NCI-H2171 (cell line): ENCODE measurements at places on chromosomes 7 and 10.

DNA sequence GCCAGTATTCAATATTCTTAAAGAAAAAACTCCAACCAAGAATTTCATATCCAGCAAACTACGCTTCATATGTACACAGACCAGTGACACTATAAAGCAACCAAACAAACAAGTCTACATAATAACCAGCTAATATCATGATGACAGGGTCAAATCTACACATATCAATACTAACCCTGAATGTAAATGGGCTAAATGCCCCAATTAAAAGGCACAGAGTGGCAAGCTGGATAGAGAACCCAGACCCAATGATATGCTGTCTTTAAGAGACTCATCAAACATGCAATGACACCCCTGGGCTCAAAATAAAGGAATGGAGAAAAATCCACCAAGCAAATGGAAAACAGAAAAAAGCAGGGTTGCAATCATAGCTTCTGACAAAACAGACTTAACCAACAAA is 218.1 kb upstream of the NFE2L3 start:
- no peak for DNase-seq

DNA sequence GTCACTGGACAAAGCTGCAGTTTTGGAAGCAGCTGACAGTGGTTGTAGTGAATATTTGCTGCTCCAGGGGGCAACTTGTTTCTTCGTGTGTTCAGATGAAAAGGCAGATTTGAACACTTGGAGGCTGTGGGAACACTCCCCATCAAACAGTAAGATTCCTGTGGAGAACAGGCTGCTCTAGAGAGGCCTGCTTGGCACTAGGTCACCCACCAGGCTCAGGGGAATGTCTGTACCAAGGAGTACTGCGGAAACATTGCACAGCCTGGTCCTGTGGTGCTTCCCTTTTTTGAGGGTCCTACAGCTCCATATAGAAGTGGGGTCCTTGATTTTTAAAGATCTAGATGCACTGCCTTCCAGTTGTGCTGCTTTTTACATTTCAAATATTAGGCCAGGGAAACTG is 97.5 kb downstream of the CXCL12 start:
- no peak for DNase-seq

- no peak for DNase-seq
Observed at GRCh38 chr10:100696477-100696901, 48.9 kb upstream of the PAX2 start.

GRCh38 chr10:71864911-71865361 is 13.9 kb upstream of the PSAP start:
- DNase-seq, result no peak

DNA sequence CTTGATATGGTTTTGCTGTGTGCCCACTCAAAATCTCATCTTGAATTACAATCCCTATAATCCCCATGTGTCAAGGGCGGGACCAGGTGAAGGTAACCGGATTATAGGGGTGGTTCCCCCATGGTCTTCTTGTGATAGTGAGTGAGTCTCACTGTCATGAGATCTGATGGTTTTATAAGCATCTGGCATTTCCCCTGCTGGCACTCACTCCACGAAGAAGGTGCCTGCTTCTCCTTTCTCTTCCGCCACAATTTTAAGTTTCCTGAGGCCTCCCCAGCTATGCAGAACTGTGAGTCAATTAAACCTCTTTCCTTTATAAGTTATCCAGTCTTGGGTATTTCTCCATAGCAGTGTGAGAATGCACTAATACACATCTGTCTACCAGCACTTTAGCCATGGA is 109.5 kb upstream of the SDK1 start:
- DNase-seq, result no peak

DNA sequence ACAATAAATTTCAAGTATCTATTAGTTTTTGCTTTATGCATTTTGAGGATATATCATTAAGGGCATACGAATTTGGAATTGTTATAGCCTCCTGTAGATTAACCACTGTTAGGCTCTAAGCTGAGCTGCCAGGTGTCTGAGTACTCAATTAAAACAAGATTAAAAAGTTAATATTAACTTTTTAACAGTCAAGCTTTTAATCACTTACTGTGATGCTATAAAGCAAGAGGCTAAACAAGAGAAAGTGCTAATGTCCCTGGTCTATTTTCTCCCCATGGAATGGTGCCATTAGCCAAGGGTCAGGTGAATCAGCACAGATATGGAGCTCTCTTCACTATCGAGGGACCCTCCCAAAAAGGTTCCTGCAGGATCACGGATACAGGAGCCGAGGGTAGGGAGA is 9.7 kb downstream of the GSAP start:
- DNase-seq, result no peak

- DNase-seq, result no peak
Observed at GRCh38 chr7:52639981-52640380, 395.5 kb upstream of the POM121L12 start.

DNA sequence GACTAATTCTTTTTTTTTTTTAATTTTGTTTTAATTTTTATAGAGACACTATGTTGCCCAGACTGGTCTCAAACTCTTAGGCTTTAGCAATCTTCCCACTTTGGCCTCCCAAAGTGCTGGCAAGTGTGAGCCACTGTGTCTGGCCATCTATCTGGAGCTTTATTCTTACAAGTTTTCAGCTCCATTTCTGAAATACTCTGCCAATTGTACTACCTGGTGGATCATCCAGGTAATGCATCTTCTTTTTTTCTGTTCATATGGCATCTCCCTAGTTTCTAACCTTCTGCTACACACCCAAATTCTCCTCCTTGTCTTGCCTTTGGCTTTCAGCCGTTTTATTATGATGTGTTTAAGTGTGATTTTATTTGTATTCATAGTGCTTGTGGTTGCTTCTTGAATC is 40.2 kb downstream of the ZNF365 start:
- DNase-seq, result no peak

DNA sequence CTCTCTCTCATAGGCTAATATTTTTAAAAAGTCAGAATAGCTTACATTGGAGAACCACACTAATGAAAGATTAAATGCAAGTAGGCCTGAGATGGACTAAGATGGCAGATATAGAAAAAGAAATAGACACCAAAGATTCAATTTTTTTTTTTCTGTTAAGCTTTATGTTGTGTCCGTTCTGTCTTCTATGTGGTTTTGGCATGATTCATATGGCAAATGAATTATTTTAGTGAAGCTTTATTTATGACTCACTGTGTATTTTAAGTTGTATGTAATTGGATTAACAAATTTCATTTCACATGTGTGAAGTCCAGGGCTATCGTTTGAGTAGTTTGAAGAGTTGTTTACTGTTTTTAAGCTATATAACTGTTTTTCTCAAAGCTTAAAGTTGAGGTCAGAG is 214.8 kb downstream of the CAMK1D start:
- no peak for DNase-seq

DNA sequence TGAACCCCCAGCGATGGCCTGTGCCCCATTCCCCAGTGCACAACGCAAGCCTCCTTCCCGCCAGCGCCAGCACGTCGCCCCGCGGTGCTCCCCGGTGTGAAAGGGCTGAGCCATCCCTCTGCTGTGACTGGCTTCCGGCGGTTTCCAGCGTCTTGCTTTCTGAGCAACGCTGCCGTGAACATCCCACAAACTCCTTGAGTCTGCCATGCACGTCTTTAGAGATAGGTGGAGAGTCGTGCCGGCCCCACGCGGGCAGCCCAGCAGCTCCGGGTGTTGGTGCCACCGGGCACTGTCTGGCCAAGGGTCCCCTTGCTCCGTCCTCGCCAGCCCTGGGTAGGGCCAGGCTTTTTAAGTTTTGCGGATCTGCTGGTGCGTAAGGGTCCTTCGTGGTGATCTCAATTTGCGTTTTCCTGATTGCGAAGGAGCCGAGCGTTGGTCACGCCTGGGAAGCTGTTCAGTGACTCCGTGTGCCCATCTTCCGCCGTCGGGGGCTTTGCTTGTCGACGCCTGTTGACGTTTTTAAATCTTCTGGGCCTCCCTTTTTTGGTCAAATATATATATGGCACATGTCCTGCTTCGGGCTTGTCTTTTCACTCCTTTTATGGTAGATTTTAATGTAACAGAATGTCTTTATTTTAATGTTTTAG is 70.6 kb downstream of the FOXL3 start:
- no peak for DNase-seq

GRCh38 chr10:20672741-20673140 is 224.4 kb downstream of the NEBL start:
- no peak for DNase-seq

GRCh38 chr10:1204434-1205326 is 148.5 kb downstream of the WDR37 start:
- no peak for DNase-seq

- DNase-seq, result no peak
Observed at GRCh38 chr7:29160080-29160479, 13.7 kb upstream of the CPVL start.

DNA sequence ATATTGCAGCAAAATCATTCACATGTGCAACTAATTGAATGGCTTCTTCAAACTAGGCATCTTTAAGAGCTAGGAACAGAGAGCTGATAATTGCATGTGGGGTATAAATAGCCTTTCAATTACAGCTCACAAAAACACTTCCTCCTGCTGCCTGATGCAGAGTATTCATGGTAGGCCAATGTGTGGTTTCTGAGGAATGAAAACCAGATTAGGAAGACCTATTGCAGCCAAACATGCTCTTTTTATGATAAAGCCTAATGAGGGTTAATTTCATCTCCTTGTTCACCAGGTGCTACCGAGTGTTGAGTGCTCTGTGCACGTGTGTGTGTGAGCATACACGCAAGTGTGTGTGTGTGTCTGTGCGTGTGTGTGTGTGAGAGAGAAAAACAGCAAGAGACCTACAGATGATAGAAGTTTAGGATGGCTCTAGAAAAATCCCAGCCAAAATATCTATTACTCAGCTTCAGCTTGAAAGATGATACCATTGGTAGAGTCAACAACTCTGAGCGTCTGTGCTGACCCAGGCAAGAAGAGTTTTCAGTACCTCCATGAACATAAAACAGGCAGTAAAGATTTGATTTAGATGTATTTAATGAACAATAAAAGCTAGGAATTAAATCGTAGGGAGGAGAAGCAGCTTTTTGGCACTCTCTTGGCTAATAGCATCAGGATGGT is 448.5 kb upstream of the ANKRD30A start:
- DNase-seq, result no peak

- DNase-seq, result peak; percentile 66
Observed at GRCh38 chr7:127976056-127976737, 55.0 kb downstream of the LRRC4 start.

DNA sequence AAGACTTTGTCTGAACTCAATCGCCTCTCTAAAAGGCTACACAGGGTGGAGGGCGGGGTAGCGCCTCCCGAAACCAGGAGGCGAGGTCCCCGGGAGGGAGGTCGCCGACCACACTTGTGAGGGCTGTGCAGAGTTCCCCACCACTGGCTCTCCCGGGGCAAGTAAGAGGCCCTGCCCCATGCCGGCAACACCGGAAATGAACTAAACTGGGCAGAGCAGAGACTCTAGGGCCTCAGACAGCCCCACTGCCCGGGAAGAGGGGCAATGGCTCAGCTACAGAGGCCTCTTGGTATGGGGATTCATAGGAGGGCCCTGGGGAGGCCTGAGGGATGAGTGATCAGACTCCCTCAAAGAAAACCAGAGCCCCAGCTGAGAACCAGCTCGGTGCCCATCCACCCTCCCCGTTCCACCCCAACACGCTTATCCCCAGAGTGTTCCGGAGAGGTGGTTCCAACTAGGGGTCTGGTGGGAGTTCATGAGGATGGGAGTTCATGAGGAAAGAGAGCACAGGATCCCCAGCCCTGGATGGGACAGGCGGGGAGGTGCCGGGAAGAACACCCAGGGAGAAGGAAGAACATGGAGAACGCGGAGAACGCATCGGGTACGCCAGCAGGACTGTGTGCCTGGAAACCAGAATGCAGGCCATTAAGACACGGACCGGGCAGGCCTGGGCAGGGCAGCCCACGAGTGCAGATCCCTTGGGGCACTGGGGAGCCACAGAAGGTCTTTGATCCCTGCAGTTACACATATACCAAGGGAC is 89.4 kb upstream of the MYL10 start:
- no peak for DNase-seq

DNA sequence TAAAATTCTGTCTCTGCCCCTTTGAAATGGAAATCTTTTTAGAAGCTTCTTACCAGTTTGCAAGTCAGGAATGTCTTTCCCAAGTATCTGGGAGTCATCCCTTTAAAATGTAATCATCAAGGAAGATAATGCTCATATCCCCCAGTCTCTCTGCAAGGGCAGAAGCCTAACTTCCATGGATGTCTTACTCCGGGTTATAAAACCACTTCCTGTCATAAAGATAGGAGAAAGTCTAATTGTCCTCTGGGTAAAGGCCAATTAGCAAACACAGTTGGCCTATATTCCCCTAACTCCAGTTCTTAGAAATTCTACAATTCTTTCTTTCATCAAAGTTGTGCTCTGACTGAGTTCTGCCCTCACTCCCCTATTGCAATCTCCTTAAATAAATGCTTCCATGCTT is 1631.5 kb upstream of the LRRTM3 start:
- no peak for DNase-seq
